NCI-H345 (cell line): ENCODE measurements at places on chromosomes 1 and 21.

DNA sequence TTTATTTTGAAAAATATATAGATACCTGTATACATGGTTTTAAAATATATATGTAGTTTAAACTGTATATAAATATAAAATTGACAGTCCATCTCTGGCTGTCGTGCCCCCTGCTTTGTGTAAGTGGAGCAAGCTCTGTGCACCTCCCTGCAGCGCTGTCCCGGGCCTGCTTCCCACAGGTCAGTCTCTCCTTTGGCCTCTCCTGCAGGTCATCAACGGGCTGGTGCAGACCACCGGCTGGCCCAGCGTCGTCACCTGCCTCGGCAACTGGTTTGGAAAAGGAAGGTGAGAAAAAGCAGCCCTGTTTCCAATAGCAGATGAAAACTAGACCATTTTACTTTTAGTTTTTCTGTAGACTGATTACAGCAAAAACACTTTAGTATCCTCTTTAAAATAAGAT is 28.5 kb downstream of the SLC37A1 start:
- DNase-seq: no peak

GRCh38 chr1:222106377-222106776 is 364.5 kb upstream of the DUSP10 start:
- DNase-seq: peak; percentile 97

DNA sequence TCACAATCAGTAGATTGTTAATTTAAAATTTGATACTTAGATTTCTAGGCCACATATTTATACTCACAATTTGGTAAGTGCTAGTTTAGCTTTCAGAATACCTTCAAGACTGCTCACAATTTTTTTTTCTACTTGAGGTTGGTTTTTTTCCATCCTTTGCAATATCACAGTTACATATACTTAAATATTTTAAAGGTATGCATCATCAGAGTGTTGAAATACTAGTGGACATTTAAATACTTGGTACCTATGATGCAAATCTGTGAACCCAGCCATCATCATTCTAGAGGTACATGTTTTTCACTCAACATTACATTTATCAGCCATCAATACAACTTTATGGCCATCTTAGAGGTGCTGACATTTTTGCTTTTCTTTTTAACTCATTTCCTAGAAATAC is 6.2 kb upstream of the LRRC40 start:
- no peak for DNase-seq

DNA sequence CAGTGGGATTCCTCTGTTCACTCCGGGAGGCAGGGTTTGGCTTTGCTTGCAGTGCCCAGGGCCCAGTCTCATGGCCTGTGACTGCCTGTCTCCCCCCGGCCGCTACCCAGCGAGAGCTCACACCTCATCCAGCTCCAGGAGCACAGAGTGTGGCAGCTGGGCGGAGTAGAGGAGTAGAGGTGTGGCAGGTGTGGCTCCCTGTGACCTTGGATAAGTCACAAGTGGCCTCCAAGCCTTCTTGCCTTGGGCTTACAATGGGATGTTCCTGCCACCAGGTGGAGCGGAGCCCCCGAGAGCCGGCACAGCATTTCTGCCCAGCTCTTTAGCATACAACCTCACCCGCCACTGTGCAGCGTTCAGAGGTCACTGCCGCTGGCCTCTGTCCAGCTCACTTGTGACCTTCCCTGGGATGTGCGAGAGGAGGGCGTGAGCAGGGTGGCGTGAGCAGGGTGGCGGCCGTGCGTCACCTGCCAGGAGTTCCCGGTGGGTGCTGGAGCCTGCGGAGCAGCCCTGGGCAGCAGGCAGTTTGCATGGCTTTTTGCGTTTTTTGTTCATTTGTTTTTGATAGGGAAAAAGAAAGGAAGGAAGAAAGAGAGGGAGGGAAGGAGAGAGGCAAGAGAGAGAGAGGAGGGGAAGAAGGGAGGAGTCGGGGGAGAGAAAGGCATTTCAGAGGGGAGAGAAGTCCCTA is 42.4 kb downstream of the CRYAA start:
- DNase-seq: no peak

DNA sequence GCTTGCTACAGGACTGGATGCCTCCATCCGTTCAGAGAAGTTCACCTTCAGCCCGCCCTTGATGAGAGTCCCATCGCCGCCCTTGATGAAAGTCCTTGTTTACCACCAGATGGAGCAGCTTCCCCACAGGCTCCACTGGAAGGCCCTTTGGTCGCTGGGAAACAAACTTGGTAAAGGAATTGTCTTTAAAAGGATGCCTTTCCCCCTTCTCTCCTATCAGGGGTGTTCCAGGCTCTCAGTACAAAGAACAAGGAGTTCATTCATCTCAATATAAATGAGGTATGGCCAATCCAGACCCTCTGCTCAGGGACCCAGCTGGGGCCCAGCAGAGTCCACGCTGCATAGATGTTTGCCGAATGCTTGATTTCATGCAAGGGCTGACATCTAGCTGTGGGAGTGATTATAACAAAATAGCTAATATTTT is 50.8 kb downstream of the CAPN9 start:
- DNase-seq: peak; percentile 35

GRCh38 chr1:152533327-152533938 is 19.2 kb downstream of the CRCT1 start:
- DNase-seq: peak; percentile 38

DNA sequence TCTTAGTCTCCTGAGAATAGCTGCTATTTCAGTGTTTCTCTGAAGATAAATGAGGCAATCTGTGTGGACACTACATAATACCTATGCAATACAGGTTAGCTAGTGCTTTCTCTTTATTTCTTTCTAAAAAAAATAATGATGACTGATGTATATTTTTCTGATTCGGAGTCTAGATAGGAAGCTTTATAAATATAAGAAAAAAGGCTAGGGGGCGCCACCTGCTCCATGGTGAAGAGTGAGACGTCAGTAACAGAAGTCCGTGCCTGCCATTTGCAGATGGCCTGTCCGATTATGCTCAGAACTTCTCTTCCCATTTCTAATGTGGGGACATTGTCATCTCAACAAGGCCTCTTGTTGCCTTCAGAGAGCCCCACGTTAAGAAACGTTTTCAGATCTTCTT is 26.4 kb downstream of the QSOX1 start:
- DNase-seq: peak; percentile 30

- no peak for DNase-seq
These were observed 27.4 kb upstream of the HRNR start for GRCh38 chr1:152251391-152251790.

GRCh38 chr1:166875302-166875733 is 746 bp downstream of the TADA1 start:
- no peak for DNase-seq

DNA sequence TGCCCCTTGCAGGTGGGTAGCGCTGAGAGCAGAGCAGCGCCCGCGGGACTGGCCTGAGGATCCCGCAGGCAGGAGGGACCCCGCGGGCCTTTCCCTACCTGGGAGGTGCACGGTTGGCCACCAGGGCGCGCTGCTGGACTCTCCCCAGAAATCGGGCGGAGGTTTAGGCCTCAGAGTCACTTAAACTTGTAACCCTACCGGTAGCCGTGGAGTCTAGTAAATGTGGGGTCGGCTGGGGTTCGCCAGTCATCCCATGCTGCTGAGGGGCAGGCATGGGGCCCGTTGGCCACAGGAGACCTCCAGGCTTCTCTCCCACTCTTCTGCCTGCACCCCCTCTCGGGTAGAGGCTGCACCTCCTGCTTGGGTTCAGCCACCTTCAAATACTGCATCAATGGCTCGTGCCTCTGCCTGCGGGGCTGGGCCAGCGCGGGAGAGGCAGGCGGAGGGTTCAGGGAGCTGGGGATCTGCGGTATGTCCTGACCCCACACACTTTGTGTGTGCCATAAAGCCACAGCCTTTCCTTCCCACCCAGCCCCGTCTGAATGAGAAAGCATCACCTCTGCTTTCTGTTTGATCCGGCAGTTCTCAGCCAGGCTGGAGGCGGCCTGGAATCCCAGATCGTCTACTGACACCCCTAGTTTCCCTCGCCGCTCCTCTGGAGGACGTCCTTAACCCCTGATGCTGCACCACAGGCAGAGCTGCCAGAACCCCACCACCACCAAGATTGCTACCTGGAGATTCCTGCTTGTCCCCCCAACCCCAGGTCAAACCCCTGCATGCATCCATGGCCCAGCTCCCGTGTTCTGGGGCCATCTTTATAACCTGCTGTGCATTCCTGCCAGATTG is 12.3 kb upstream of the GSTM4 start:
- DNase-seq: peak; percentile 38

- no peak for DNase-seq
These were observed 49.5 kb upstream of the DMRTB1 start for GRCh38 chr1:53409695-53410094.

DNA sequence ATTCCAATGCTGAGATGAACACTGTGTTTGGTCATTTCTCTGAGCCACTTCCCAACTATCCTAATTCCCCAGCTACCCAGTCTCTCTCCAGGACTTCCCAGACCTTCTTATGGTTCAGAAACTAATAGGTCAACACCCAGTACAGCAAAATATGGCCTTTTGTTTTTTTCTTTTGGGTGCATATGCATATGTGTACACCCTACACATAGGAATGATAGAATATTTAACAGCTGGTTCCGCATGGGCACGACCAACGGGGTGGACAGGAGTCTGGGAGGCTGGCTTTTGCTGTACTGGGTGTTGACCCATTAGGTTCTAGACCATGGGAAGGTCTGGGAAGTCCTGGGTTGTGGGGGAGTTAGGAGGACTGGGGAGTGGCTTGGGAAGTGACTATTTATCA is 143.9 kb downstream of the MRPS6 start:
- DNase-seq: no peak

DNA sequence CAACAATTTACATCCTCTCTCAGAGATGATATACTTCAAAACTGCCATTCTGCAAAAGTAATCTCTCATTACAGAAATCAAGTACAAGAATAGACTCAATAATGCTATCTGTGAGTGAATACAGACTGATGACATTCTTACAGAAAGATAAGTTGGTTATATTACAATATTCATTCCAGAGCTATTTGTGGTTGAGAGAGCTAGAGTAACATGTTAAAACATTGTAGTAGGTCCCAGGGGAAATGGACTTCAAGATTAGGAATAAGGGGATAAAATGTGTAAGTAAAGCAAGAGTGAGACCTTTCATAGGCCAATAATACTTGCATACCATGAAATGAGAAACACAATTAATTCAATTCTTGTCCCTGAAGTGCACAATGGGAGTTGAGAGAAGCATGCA is 1.5 kb downstream of the F13B start:
- DNase-seq: no peak

DNA sequence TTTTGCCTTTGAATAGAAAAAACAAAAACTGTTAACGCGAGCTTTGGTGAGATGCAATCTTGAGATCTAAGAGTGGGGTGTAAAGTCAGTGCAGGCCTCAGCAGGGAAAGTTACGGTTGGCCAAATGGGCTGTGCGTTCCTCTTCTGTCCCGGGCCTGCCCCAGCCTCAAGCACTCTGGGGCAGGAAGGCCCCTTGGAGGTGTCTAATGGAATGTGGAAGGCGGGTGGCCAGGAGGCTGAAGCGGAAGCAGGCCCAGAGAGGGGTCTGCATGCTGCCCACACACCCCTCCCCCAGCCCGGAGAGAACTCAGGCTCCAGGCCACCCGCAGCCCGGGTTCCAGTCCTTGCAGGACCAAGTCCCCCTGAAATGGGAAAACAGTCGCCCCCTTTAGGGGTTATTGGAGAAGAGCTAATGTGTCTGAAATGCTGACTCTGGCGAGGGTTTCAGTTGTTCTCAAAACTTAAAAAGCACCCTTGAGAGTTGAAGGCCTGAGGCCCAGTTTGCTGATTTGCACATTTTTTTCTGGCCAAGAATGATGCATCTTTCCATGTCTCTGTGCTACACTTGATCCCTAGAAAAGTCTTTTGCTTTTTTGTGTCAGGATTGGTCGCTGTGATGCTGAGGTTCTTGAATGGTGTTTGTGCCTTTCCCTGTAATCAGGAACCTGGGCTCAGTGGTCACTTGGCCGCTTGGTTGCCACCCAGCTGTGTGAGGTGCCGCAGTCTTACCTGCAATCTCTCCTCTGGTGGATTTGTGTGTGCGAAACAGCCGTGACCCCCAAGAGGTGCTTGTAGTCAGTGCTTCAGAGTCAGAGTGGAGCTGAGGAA is 2.0 kb downstream of the COL18A1 start:
- DNase-seq: no peak

- DNase-seq: no peak
These were observed 76.7 kb upstream of the GPR88 start for GRCh38 chr1:100461222-100461621.

DNA sequence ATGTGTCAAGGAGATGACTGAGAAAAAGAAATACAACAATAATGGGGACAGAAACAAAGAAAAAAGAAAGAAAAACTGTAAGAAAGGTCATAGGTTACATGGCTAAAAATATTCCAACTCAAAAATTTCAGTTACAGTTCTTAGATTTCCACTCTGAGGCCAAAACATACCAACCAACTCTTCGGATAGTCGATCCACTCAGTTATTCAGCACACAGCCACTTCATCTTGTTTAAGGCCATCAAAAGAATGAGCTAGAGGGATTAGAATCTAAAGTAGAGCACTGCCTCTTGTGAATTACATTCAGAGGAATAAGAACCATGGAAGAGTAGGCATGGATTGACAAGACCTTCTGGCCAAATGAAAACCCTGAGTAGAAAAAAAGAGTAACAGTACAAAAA is 277.0 kb downstream of the MRPL39 start:
- DNase-seq: no peak

GRCh38 chr1:211839106-211839505 is 8.5 kb upstream of the LPGAT1 start:
- DNase-seq: no peak
